Activated T-helper 17 cell treated with anti-CD3 and anti-CD28 coated beads, Interleukin-2, amount 50 U/mL, for 72 hours (primary cell): ENCODE measurements at places on chromosomes 2 and 18.
A peak's percentile ranks its signal among the peaks of the same experiment; 100 is the strongest.

GRCh38 chr2:653645-654425 lies 23.4 kb downstream of the TMEM18 start:
- H3K27ac ChIP-seq: peak overlapping the region; percentile 25
- peaks cover 26% of the 10 kb centered on the region for H3K4me1 ChIP-seq

DNA sequence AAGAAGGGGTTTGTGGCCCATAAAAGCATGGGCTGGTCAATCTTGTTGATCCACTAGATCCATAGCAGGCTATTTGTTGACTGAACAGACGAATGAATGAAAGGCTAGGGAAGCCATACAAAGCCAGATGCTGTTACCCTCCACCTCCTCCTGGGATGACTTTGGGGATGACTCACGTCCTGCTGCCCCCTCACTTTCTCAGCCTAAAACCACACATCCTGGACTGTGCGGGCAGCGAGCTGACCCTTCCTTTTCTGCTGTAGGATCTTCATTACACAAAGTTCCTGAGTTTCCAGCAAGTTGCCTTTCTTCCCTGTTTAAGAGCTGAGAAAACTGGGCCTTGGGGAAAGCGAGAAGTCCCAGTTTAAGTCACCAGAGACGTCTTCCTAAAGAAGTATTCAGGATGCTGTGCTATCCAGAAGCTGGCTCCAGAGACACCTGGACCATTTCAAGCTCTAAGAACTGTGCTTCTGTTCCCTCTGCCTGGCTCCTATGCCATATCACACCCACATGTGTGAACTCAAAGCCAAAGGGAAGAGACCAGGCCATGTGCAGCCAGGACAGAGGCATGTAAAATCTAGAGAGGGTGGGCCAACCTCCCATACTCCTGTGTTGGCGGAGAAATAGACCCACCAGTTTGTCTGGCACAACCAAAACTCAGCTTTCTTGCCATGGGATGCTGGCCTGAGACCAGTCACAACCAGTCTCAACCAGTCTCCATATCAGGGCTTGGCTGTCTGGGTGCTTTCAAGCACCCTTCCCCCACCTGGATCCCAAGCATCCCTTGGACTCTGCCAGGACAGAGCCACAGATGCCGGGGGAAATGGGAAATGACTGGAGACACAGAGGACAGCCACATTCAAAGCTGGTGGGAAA lies 4.7 kb upstream of the SLC20A1 start:
- H3K27ac ChIP-seq: peak overlapping the region; percentile 4
- peak overlapping the region; percentile 25 for H3K4me3 ChIP-seq
- no peaks in the 10 kb centered on the region for H3K36me3 ChIP-seq

DNA sequence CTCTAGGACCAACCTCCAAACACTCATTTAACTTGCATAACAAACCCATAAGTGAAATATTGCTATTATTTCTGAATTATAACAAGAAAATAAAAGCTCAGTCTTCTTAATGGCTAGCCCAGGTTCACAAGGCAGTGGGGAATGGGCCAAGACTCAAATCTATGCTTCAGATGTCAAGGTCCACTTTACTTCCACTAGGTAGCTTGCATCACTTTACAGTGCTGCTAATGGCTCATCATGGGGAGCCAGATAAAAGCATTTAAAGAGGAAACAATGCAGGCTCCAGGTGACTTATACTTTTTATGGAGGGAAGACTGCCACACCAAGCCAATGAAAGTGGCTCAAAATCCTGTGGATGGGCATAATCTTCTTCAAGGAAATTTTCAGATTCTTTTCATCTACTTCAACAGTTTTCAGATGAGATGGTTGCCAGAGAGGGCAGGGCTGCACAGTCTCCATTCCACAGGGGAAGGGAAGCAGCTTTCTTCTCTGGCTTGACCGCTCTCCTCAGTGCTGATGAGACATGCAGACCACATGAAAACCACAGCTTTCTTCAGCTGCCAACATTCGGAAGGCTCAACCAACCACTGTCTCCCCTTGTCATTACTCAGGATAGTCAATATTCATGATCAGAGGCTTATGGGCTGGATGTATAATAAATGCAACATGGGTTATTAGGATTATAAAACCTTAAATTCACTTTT lies 361.9 kb upstream of the MEX3C start:
- ATAC-seq: no peak
- H3K4me1 ChIP-seq: no peaks in the 10 kb centered on the region
- H3K27me3 ChIP-seq: peaks cover 26% of the 10 kb centered on the region
- no peaks in the 10 kb centered on the region for H3K36me3 ChIP-seq
- H3K4me3 ChIP-seq: no peak overlapping the region
- H3K27ac ChIP-seq: no peak overlapping the region

GRCh38 chr2:224382973-224383555 lies 18.8 kb downstream of the FAM124B start:
- H3K4me3 ChIP-seq: no peak overlapping the region
- H3K4me1 ChIP-seq: no peaks in the 10 kb centered on the region
- peaks cover 3% of the 10 kb centered on the region for H3K27me3 ChIP-seq
- ATAC-seq: no peak
- H3K27ac ChIP-seq: no peak overlapping the region

DNA sequence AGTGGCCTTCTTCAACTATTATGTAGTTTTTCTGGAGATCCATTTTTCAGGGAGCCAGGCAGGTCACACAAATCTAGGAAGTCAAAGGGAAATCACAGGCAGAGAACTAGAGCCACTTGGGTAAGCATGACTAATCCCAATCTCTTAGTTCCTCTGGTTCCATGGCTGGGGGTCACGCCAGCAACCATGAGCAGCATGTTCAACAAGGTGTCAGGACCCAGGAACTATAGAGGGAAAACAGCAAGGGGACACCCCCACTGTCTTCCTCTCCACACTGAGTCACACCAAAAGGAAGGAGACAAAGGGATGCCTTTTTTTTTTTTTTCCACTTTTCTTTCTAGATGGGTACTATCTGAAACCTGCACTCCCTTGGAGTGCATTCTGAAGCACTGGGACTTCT lies 250.9 kb downstream of the OTX1 start:
- no peaks in the 10 kb centered on the region for H3K27me3 ChIP-seq
- no peak for ATAC-seq
- no peak overlapping the region for H3K4me3 ChIP-seq
- no peaks in the 10 kb centered on the region for H3K4me1 ChIP-seq
- H3K27ac ChIP-seq: no peak overlapping the region
- H3K36me3 ChIP-seq: no peaks in the 10 kb centered on the region

DNA sequence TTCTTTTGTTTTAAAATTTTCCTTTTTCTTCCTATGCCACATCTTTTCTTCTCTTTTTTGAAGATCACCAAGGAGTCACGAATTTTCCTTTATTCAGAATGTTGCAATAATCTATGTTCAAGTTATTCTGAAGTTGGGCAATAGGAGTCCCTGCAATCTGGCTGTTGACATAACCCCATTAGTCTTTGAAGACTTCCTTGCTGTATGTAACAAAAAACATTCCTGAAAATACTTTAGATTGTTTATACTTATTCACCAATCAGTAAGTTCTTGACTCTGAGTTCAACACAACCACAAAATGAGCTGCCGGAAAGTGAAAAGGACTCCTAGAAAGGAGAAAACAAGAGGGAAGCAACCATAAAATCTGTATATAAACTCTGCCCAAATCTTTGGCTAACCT lies 62.8 kb downstream of the TMEM237 start:
- H3K4me1 ChIP-seq: no peaks in the 10 kb centered on the region
- H3K27me3 ChIP-seq: no peaks in the 10 kb centered on the region
- H3K36me3 ChIP-seq: no peaks in the 10 kb centered on the region
- no peak overlapping the region for H3K27ac ChIP-seq
- no peak overlapping the region for H3K4me3 ChIP-seq
- ATAC-seq: no peak

DNA sequence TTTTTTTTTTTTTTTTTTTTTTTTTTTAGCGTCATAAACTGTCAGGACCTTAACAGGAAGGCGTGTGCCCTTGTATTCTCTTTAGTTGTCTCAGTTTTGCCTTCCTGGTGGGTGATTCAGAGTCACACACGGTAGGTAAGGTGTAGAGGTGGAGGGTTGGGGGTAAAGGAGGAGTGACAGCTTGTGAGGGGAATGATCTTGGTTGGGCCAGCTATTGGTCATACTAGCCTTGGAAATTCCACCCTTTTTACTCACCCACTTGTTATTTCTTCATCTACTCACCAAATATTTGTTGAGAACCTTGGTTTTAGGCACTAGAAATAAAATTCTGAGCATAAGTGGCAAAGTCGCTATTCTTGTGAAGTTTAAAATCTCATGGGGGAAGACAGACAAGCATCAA lies 22.2 kb downstream of the SMIM21 start:
- H3K4me1 ChIP-seq: no peaks in the 10 kb centered on the region
- no peaks in the 10 kb centered on the region for H3K36me3 ChIP-seq
- H3K27ac ChIP-seq: no peak overlapping the region

GRCh38 chr18:54783139-54783538 lies 45.1 kb upstream of the RAB27B start:
- H3K36me3 ChIP-seq: no peaks in the 10 kb centered on the region
- no peak overlapping the region for H3K4me3 ChIP-seq
- no peak overlapping the region for H3K27ac ChIP-seq
- no peak for ATAC-seq
- no peaks in the 10 kb centered on the region for H3K27me3 ChIP-seq

- no peak for ATAC-seq
- no peak overlapping the region for H3K27ac ChIP-seq
- H3K36me3 ChIP-seq: no peaks in the 10 kb centered on the region
- no peaks in the 10 kb centered on the region for H3K4me1 ChIP-seq
Measured at GRCh38 chr18:31667185-31667584, 17.2 kb downstream of the B4GALT6 start.

DNA sequence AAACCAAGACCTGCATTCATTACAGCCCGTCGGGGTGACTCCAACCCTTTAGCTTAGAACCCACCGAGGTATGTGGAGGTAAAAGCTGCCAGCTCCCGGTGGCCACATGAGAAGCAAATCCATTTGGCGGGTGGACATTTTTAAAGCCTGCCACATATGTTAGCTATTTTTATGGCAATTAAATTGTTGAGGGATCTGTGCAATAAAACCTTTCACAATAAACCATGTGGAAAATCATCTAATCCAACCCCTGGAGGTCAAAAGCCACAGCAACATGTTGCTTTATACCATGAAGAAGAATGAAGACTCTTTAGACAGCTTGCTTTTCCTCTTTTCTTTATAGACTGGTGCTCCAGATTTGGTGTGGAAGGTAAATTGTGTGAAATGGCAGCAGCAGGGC lies 176.3 kb downstream of the AGPS start:
- no peak for ATAC-seq
- no peaks in the 10 kb centered on the region for H3K36me3 ChIP-seq
- no peak overlapping the region for H3K27ac ChIP-seq
- H3K4me3 ChIP-seq: no peak overlapping the region

- H3K4me3 ChIP-seq: no peak overlapping the region
- ATAC-seq: no peak
- H3K27ac ChIP-seq: no peak overlapping the region
- H3K4me1 ChIP-seq: peaks cover 36% of the 10 kb centered on the region
Measured at GRCh38 chr2:227515742-227516141, 43.8 kb downstream of the AGFG1 start.

GRCh38 chr18:32048507-32049091 lies 30.0 kb downstream of the RNF125 start:
- peaks cover 50% of the 10 kb centered on the region for H3K36me3 ChIP-seq
- peak overlapping the region; percentile 75 for H3K4me3 ChIP-seq
- H3K27me3 ChIP-seq: no peaks in the 10 kb centered on the region
- ATAC-seq: peak; percentile 70
- H3K27ac ChIP-seq: peak overlapping the region; percentile 76
- peaks cover 20% of the 10 kb centered on the region for H3K4me1 ChIP-seq

DNA sequence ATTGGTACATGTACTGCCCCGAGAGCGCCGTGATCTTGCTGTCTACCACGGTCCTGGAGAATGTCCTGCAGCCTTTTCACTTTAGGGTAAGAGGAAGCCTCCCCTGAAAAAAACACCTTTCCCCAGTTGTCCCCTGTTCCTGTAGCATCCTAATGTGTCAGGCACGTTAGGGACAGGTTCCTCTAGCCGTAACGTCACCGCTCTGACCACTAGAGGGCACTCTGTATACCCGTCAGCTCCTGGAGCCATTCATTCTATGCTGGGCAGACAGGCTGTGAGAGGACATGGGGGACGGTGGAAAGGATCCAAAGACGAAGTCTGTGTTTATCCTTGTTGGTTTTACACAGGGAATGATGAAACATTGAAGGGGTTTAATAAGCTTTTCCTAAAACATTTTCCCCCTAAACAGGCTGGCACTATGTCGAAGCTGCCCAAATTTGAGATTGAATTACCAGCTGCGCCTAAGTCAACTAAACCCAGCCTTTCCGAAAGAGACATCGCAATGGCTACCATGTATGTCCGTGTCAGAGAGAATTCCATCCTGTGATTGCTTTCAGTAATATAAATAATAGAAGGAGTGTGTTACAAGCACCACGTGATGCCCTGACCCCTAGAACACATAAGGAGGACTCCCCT lies 12.7 kb downstream of the RMC1 start:
- no peak overlapping the region for H3K4me3 ChIP-seq
- H3K4me1 ChIP-seq: peaks cover 8% of the 10 kb centered on the region
- no peaks in the 10 kb centered on the region for H3K27me3 ChIP-seq
- ATAC-seq: peak; percentile 99
- peaks cover 98% of the 10 kb centered on the region for H3K36me3 ChIP-seq
- peak overlapping the region; percentile 72 for H3K27ac ChIP-seq

- H3K4me3 ChIP-seq: peak overlapping the region; percentile 86
- no peaks in the 10 kb centered on the region for H3K27me3 ChIP-seq
- H3K27ac ChIP-seq: peak overlapping the region; percentile 82
- peaks cover 25% of the 10 kb centered on the region for H3K4me1 ChIP-seq
- peak; percentile 60 for ATAC-seq
Measured at GRCh38 chr18:75247611-75248421, 37.2 kb downstream of the TSHZ1 start.

DNA sequence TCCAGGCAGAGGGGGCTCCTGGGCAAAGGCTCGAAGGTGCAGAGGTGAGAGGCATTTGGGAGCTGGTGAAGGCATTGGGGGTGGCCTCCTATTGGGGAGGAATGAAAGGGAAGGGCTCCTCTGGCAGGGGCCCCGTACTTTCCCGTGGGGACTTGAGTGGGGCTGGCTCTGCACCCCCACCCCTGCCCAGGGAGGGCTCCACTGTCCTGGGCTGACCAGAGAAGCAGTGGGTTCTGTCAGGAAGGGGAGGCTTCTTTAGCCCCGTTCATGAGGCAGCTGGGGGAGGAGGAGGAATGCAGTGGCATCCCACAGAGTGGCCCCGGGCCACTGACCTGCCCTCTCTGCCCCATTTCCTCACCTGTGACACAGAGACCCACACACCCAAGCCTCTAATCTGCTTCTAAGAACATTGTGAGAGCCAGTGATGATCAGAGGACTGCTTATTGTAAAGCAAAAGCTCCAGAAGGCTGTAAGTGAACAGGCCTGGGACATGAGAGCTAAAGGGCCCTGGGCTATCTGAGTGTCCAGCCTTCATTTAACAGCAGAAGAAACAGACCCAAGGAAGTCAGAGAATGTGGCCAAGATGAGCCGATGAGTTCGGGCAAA lies 38.6 kb upstream of the GPAT2 start:
- no peak overlapping the region for H3K27ac ChIP-seq
- no peak for ATAC-seq
- peaks cover 8% of the 10 kb centered on the region for H3K27me3 ChIP-seq
- H3K4me3 ChIP-seq: no peak overlapping the region
- H3K4me1 ChIP-seq: no peaks in the 10 kb centered on the region

- H3K27ac ChIP-seq: no peak overlapping the region
- no peaks in the 10 kb centered on the region for H3K27me3 ChIP-seq
- H3K4me3 ChIP-seq: no peak overlapping the region
- H3K36me3 ChIP-seq: peaks cover 7% of the 10 kb centered on the region
Measured at GRCh38 chr2:181193550-181193949, 213.1 kb downstream of the UBE2E3 start.

- peak overlapping the region; percentile 83 for H3K4me3 ChIP-seq
- H3K27me3 ChIP-seq: no peaks in the 10 kb centered on the region
- H3K4me1 ChIP-seq: peaks cover 77% of the 10 kb centered on the region
- peak; percentile 21 for ATAC-seq
- H3K27ac ChIP-seq: peak overlapping the region; percentile 98
Measured at GRCh38 chr18:63213936-63214671, 105.5 kb downstream of the BCL2 start.
